ENCODE measurements at places on chromosomes 4 and X. TPM values are rescaled to one million over a fixed set of nuclear protein-coding genes. Genes with fewer than 3 reads are reported as not detected.
A peak's percentile ranks its signal among the peaks of the same experiment; 100 is the strongest.

DNA sequence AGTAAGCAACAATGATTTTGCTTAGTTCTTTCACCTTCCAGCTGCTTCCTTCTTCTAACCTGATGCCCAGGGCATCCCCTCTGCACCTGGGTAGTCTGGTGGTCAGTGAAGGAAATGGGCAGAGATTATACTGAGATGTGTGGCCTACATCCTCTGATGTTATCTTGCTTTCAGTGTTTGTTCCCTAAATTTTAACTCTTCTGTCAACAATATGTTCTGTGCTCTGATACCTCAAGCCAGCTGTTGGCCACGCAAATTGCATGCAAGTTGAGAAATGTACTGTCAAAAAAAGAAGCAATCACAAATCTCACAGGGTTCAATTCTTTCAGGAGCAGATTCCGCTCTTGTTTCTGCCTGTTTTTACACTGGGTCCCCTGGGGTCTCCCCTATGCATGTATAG is 73.8 kb downstream of the FBXW7 start:
- no peaks in the 10 kb centered on the region for H3K27me3 ChIP-seq
- no peaks in the 10 kb centered on the region for H3K36me3 ChIP-seq
- no peak overlapping the region for H3K27ac ChIP-seq

DNA sequence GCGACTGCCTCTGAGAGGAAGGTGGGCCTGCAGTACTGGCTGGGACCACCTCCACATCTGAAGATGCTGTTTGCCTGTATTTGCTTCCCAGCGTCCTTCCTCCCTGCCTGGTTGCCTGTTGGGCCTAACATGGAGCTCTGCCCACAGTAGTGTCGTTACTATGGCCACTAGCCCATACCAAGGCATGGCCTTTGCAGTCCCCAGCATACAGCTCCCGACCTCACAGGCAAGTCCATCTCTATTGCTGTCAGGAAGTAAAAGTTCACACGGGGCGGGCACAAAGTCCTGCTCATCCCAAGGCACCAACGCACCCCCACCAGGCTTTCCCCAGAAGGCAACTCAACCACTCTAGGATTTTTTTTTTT is 71.6 kb downstream of the MAML3 start:
- no peaks in the 10 kb centered on the region for H3K36me3 ChIP-seq
- no peaks in the 10 kb centered on the region for H3K27me3 ChIP-seq
- peaks cover 16% of the 10 kb centered on the region for H3K4me1 ChIP-seq

- peaks cover 16% of the 10 kb centered on the region for H3K36me3 ChIP-seq
- DNase-seq, result no peak
- H3K4me3 ChIP-seq, result no peak overlapping the region
- H3K4me1 ChIP-seq, result no peaks in the 10 kb centered on the region
These were observed 9.2 kb downstream of the HUWE1 start for GRCh38 chrX:53677286-53677685.

DNA sequence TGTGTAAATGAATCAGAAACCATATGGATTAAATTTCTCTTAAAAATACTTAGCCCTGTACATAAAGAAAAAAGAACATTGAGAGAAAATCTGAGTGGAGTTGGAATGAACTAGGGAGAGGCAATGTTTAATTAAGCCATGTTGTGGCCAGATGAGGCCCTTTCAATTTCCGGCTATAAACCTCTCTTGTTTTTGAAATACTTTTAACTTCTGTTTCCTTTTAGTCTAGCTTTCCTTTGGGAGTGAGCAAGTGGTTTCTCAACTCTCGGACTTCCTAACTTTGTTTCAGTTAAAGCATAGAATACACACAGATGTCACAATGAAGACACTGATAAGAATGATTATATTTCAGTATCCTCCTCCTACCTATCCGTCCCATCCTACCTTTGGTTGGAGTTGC is 197.2 kb downstream of the ARHGAP24 start:
- H3K27ac ChIP-seq, result no peak overlapping the region
- no peaks in the 10 kb centered on the region for H3K27me3 ChIP-seq
- no peaks in the 10 kb centered on the region for H3K36me3 ChIP-seq
- no peak for DNase-seq
- H3K4me1 ChIP-seq, result no peaks in the 10 kb centered on the region

- H3K4me1 ChIP-seq, result no peaks in the 10 kb centered on the region
- H3K27ac ChIP-seq, result no peak overlapping the region
- H3K36me3 ChIP-seq, result no peaks in the 10 kb centered on the region
- DNase-seq, result no peak
These were observed 50.2 kb upstream of the GPRIN3 start for GRCh38 chr4:89357787-89358186.

DNA sequence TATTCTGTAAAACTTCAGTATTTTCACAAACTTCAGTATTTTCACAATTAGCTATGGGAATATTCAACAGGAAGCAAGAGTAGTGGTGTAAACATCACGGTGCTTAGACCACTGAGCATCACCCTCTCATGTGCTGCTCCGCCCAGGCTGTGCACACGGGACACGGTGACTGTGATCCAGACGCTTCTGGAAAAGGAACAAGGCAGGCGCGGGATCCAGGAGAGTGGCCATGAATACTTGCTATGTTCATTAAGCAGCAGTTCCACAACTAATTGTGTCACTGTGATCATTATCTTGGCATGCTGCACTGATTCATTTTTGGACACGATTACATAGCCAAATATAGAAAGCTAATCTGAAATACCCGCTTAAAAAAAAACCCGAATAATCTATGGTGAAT is 19.6 kb upstream of the FAT1 start:
- H3K4me1 ChIP-seq, result no peaks in the 10 kb centered on the region
- no peak overlapping the region for H3K4me3 ChIP-seq
- H3K36me3 ChIP-seq, result no peaks in the 10 kb centered on the region
- no peaks in the 10 kb centered on the region for H3K27me3 ChIP-seq
- no peak overlapping the region for H3K27ac ChIP-seq

- H3K36me3 ChIP-seq, result no peaks in the 10 kb centered on the region
- H3K27ac ChIP-seq, result no peak overlapping the region
- no peaks in the 10 kb centered on the region for H3K4me1 ChIP-seq
- no peaks in the 10 kb centered on the region for H3K27me3 ChIP-seq
These were observed 44.3 kb downstream of the CCNG2 start for GRCh38 chr4:77201343-77201742.

GRCh38 chrX:130057209-130057608 is 53.1 kb downstream of the ELF4 start:
- H3K27me3 ChIP-seq, result no peaks in the 10 kb centered on the region
- H3K4me3 ChIP-seq, result no peak overlapping the region
- H3K4me1 ChIP-seq, result no peaks in the 10 kb centered on the region
- H3K27ac ChIP-seq, result no peak overlapping the region
- H3K36me3 ChIP-seq, result peaks cover 2% of the 10 kb centered on the region

- no peak for DNase-seq
- H3K4me3 ChIP-seq, result no peak overlapping the region
- no peaks in the 10 kb centered on the region for H3K27me3 ChIP-seq
- no peaks in the 10 kb centered on the region for H3K36me3 ChIP-seq
These were observed 33.5 kb upstream of the CHRNA9 start for GRCh38 chr4:40301603-40302002.

- H3K4me1 ChIP-seq, result no peaks in the 10 kb centered on the region
- no peak overlapping the region for H3K4me3 ChIP-seq
- no peaks in the 10 kb centered on the region for H3K36me3 ChIP-seq
These were observed 142.8 kb upstream of the VCX2 start for GRCh38 chrX:8313844-8314243.

- no peak overlapping the region for H3K27ac ChIP-seq
- H3K4me3 ChIP-seq, result no peak overlapping the region
- no peaks in the 10 kb centered on the region for H3K4me1 ChIP-seq
- DNase-seq, result no peak
- no peaks in the 10 kb centered on the region for H3K36me3 ChIP-seq
These were observed 402.2 kb upstream of the MAGEB2 start for GRCh38 chrX:29813174-29813573.

DNA sequence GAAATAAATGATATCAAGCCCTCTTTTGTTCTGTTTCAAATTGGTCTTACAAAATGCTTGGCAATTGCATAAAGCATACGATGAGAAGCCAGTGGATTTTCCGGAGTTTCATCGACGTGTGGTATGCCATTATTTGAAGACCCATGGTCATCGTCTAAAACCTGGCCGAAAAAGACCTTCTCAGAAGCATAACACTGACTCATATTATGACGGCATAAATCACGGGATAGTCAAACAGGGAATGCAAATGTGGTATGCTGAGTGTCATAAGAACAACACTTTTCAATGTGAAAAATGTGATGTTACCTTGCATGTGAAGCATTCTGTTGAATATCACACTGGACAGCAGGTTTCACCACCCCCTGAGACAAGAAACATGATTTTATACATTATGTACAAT is 695.2 kb downstream of the GRXCR1 start:
- no peaks in the 10 kb centered on the region for H3K27me3 ChIP-seq
- H3K4me3 ChIP-seq, result no peak overlapping the region
- no peak overlapping the region for H3K27ac ChIP-seq
- H3K4me1 ChIP-seq, result no peaks in the 10 kb centered on the region
- H3K36me3 ChIP-seq, result no peaks in the 10 kb centered on the region

DNA sequence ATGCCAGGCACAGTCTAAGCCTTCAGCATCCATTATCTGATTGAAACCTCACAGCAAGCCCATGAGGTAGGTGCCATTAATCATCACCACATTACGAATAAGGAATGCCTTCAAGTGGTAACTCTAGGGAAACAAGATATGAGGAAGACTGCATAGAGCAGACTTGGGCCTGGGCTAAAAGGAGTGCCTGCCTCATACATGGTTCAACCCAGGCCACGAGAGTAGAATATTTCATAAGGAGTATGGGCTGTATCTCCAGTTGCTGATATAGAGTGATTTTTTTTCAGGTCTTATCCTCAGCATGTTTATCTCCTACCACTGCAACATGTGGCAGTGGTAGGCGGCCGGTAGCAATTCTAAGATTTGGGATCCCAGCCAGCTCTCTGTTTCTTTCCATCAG is 51.7 kb downstream of the ATP11C start:
- H3K4me3 ChIP-seq, result no peak overlapping the region
- no peak for DNase-seq
- peak overlapping the region; percentile 53 for H3K27ac ChIP-seq
- no peaks in the 10 kb centered on the region for H3K27me3 ChIP-seq
- no peaks in the 10 kb centered on the region for H3K36me3 ChIP-seq

DNA sequence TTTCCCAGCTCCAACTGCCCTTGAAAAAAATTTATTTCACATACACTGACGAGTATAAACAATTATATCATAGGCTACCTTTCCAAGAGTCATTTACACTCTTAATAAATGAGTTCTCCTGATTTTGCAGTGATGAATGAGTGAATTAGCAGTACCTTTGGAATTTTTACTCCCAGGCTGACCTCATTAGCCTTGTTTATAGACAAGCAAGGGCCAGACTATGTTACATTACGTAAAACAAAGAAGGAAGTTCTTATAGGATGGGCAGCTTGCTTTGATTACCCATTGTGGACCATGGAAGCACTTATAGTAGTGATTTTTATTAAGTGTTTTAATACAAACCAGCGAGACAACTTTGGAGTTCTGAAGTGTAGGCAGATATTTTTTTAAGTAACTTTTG is 112.9 kb upstream of the C1QTNF7 start:
- no peak overlapping the region for H3K27ac ChIP-seq
- H3K27me3 ChIP-seq, result no peaks in the 10 kb centered on the region
- H3K4me3 ChIP-seq, result no peak overlapping the region
- no peaks in the 10 kb centered on the region for H3K4me1 ChIP-seq
- DNase-seq, result no peak

DNA sequence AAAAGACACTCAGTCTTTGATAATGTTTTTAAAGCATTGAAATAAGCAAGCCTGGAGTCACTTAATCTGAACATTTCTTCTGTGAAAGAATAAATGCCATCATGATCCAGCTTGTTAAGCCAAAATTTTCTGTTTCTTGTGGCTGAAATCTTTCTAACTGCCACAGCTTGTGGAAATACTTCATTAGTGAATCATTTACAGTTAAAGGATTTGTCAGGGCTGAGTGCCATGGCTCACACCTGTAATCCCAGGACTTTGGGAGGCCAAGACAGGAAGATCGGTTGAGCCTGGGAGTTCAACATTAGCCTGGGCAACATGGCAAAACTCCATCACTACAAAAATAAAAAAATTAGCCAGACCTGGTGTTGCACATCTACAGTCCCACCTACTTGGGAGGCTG is 93.3 kb upstream of the PDE5A start:
- peaks cover 4% of the 10 kb centered on the region for H3K4me1 ChIP-seq
- no peak overlapping the region for H3K27ac ChIP-seq
- DNase-seq, result no peak
- H3K27me3 ChIP-seq, result no peaks in the 10 kb centered on the region

- no peak overlapping the region for H3K27ac ChIP-seq
- no peaks in the 10 kb centered on the region for H3K36me3 ChIP-seq
- no peak overlapping the region for H3K4me3 ChIP-seq
- no peaks in the 10 kb centered on the region for H3K27me3 ChIP-seq
- no peak for DNase-seq
These were observed 632.1 kb upstream of the AADAT start for GRCh38 chr4:170721812-170722373.

- H3K4me3 ChIP-seq, result no peak overlapping the region
- no peak overlapping the region for H3K27ac ChIP-seq
- no peaks in the 10 kb centered on the region for H3K4me1 ChIP-seq
- H3K27me3 ChIP-seq, result no peaks in the 10 kb centered on the region
These were observed 44.5 kb downstream of the SCFD2 start for GRCh38 chr4:53321151-53321983.

DNA sequence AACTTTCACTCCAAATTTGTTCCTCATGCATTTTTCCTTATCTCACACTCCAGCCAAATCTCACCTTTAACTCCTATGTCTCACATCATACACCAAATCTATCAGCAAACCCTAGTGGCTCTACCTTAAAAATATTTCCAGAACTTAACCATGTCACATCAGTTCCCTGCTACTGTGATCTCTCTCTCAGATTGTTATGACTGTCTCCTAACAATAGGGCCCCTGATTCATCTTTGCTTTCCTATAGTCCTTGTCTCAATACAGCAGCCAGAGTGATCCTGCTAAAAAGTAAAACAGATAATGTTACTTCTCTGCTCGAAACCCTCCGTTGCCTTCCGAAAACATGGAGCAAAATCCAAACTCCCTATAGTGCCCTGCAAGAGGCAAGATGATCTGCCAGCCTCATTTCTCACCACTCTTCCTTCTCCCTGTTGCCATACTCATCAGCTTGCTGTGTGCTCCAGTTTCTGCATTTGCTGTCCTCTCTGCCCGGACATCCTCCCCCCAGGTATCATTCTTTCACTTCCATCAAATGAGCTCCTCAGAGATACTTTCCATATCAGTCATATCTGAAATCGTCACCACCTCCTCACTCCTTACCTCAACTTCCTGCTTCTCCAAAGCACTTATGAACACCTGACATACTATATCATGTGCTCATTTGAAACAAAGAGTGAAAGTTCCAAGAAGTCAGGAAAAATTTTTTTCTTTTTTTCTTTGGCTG is 293.4 kb upstream of the NR3C2 start:
- no peak for DNase-seq
- no peaks in the 10 kb centered on the region for H3K27me3 ChIP-seq
- H3K36me3 ChIP-seq, result no peaks in the 10 kb centered on the region
- no peaks in the 10 kb centered on the region for H3K4me1 ChIP-seq
- no peak overlapping the region for H3K4me3 ChIP-seq
- no peak overlapping the region for H3K27ac ChIP-seq

GRCh38 chrX:25015486-25016360 is at the start of gene ARX:
ARX (minus strand) TSS chrX:25015965; CDS start chrX:25015737, 228 bp downstream.
- H3K36me3 ChIP-seq, result no peaks in the 10 kb centered on the region
- no peaks in the 10 kb centered on the region for H3K4me1 ChIP-seq
- no peak within 1 kb of the TSS for H3K27ac ChIP-seq
- DNase-seq, result peak; percentile 82
- no peak within 1 kb of the TSS for H3K4me3 ChIP-seq

Gene COL4A6
- total RNA-seq, result 3.3 TPM

Gene MAGEA1
- total RNA-seq, result not detected

Gene BCORL1
- total RNA-seq, result 14.1 TPM

Gene NKX6-1
- 0.35 TPM for total RNA-seq

Gene PAGE2B
- not detected for total RNA-seq

Gene CRMP1
- total RNA-seq, result 0.66 TPM

Gene USP26
- not detected for total RNA-seq

Gene HMGN5
- 5.6 TPM for total RNA-seq

Gene TBC1D19
- total RNA-seq, result 19.1 TPM

Gene VEGFD
- 1.5 TPM for total RNA-seq

Gene NPY2R
- 0.54 TPM for total RNA-seq
